ENCODE measurements at places on chromosomes 1 and 21. TPM values are rescaled to one million over a fixed set of nuclear protein-coding genes. Genes with fewer than 3 reads are reported as not detected.
A peak's percentile ranks its signal among the peaks of the same experiment; 100 is the strongest.

C1orf94 gene
- 16.5 TPM for total RNA-seq

GRCh38 chr1:37663426-37664000 lies 28.8 kb upstream of the CDCA8 start:
- no peaks in the 10 kb centered on the region for H3K36me3 ChIP-seq
- no peak overlapping the region for H3K4me3 ChIP-seq
- H3K4me1 ChIP-seq = no peaks in the 10 kb centered on the region

DNA sequence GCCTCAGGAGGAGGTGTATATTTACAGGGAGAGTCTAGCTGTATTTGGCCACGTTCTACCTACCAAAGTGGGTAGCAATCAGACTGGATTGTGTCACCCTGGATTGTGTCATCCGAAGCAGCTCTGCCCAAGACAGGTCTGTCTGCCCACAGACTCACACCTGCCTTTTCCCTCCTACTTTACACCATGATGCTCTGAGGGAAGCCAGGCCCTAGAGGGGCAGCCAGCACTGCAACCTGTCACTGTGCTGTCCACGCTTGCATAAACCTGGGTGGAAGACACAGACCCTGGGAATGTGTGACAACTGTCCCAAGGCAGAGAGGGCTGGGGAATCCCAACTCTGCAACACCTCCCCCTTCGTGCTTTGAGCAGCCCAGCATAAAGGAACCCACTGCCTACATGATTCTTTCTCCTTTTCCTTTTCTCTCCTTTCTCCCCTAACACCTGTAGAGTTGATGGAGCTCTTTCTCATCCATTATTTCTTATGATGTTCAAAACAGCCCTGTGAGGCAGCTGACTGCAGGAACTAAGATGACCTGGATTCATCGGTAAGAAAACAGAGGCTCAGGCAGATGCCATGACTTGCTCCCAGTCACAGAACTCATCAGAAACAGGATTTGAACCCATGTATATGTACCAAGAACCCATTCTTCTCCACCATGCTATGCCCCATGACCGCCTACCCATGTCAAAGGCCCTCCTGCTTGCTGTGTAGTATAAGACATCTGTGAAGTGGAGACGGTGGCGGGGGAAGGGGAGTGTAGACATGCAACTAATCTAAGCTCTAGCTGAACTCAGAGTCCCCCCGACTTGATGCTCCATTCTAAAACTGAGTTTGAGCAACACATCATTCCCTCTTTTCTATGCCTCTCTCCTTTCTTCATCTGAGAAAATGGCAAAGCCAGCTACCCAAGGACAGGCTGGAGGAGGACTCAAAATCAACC lies 55.9 kb downstream of the ITPKB start:
- no peaks in the 10 kb centered on the region for H3K36me3 ChIP-seq
- no peak for DNase-seq
- H3K4me3 ChIP-seq = no peak overlapping the region
- no peaks in the 10 kb centered on the region for H3K27me3 ChIP-seq

DNA sequence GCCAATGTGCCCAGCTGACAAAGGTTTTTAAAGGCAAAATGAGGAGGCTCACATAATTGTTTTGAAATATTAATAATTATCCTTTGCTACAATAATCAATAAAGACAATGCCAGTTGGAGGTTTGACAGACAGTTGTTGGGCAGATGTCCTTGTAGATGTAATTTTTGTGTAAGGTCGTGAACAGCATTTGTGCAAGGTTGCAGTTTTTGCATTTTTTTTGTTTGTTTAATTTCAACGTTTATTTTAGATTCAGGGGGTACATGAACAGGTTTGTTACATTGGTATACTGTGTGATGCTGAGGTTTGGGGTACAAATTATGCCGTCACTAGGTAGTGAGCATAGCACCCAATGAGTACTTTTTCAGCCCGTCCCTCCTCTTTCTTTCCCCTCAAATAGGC lies 9.3 kb downstream of the MPZ start:
- no peaks in the 10 kb centered on the region for H3K27me3 ChIP-seq
- no peak overlapping the region for H3K4me3 ChIP-seq
- peaks cover 6% of the 10 kb centered on the region for H3K4me1 ChIP-seq

- peak overlapping the region; percentile 88 for H3K27ac ChIP-seq
- H3K36me3 ChIP-seq = no peaks in the 10 kb centered on the region
- no peaks in the 10 kb centered on the region for H3K27me3 ChIP-seq
- no peak overlapping the region for H3K4me3 ChIP-seq
- H3K4me1 ChIP-seq = peaks cover 69% of the 10 kb centered on the region
These were observed 62.7 kb downstream of the ITPKB start for GRCh38 chr1:226676381-226676780.

DNA sequence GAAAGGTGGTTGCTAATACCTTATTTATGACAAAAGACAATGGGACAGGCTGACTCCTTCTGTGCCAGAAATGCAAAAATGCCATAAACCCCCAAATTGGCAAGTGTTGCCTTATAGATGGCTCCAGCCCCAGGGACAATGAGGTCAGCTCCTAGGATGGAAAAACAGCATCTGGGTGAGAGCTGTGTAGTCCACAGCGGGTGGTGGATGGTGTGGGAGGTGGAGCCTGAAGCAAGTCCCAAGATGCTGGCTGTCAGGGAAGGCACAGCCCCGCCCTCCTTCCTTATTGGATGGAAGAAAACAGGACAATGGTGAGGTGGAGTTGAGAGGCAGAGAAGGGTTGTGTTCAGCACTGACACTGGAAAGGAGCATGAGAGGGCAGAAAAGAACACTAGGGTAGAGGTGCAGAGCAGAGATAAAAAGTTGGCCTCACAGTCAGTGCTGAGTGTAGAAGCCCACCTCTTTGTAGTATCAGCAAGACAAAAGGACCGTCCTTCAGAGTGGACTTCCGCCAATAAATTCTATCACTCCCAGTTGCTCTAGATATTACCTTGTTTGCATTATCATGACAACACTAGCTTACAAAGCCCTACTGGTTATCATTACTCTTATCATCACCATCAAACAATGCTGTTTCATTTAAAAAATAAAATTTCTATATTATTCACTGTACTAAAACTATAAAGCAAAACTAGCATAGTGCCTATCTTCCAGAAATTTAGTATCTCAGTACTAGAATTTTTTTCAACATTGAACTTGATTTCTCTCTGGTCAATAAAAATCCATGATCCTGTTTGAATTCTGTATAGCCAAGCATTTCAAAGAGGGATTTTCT lies 3.7 kb upstream of the SDE2 start:
- H3K27ac ChIP-seq = peak overlapping the region; percentile 97
- H3K4me1 ChIP-seq = peaks cover 5% of the 10 kb centered on the region
- no peaks in the 10 kb centered on the region for H3K27me3 ChIP-seq
- H3K36me3 ChIP-seq = no peaks in the 10 kb centered on the region

DNA sequence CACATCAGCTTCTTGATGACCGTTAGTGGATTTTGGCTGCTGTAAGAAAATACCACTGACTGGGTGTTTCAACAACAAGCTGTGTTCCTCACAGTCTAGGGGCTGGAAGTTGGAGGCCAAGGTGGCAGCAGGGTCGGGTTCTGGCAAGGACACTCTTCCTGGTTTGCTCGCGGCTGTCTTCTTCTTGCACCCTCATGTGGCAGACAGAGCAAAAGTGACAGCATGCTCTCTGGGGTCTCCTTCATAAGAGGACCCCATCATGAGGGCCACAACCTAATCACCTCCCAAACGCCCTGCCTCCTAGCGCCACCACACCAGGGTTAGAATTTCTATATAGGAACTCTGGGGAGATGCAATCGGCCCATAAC lies 18.6 kb upstream of the TSPEAR start:
- no peaks in the 10 kb centered on the region for H3K4me1 ChIP-seq
- no peaks in the 10 kb centered on the region for H3K27me3 ChIP-seq
- no peak for DNase-seq

GRCh38 chr1:162055062-162055461 lies 14.4 kb upstream of the NOS1AP start:
- no peaks in the 10 kb centered on the region for H3K36me3 ChIP-seq
- DNase-seq = no peak
- no peak overlapping the region for H3K27ac ChIP-seq
- H3K4me3 ChIP-seq = no peak overlapping the region
- H3K4me1 ChIP-seq = no peaks in the 10 kb centered on the region
- H3K27me3 ChIP-seq = no peaks in the 10 kb centered on the region

DNA sequence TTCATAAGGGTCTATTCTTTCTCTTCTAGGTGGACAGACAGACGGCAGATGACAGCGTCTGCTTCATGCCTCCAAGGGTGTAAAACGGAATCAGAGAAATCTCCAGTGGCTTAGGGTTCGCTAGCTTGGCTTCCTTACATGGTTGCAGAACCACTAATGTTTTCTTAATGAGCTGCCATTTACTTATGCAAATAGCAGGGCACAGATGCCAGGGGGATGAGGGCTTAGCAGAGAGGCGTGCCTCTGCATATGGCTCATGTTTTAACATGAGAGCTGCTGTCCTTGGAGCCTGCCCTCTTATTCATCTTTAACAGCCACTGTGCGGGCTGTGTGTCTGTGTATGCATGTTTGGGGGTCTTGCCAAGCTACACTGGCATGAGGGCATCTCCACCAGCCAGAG lies 119.6 kb downstream of the IER5 start:
- no peaks in the 10 kb centered on the region for H3K27me3 ChIP-seq
- no peak overlapping the region for H3K27ac ChIP-seq
- peaks cover 5% of the 10 kb centered on the region for H3K4me1 ChIP-seq
- no peak for DNase-seq
- no peaks in the 10 kb centered on the region for H3K36me3 ChIP-seq
- no peak overlapping the region for H3K4me3 ChIP-seq

DNA sequence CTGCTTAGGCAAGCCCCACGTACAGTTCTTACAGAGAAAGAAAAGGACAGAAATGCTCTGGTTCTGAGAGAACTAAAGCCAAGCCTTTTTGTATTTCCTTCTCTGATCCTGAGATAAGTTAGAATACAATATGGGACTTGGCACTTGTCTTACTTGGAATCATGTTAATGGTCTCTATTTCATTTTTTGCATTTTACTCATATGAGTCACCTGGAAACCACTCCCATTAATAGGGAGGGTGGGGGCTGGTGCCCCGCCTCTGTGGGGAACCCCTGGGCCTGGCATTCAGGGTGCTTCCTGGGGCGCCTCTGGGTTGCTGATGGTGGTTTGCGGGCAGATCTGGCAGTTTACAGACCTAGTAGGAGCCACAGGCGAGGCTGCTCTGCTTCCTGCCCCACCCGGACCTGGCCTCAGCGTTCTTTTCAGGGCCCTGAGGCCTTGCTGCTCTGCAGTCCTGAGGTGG lies 26.7 kb downstream of the TSPAN2 start:
- peaks cover 3% of the 10 kb centered on the region for H3K4me1 ChIP-seq
- no peak overlapping the region for H3K4me3 ChIP-seq
- H3K36me3 ChIP-seq = no peaks in the 10 kb centered on the region
- H3K27ac ChIP-seq = peak overlapping the region; percentile 25
- DNase-seq = no peak
